ENCODE measurements at places on chromosomes 5 and 9. TPM values are rescaled to one million over a fixed set of nuclear protein-coding genes. Genes with fewer than 3 reads are reported as not detected.

CDH18 gene
- not detected for total RNA-seq

CEL gene
- total RNA-seq: 9.3 TPM

TSSK1B gene
- not detected for total RNA-seq

ROPN1L gene
- total RNA-seq: not detected

IRGM gene
- total RNA-seq: 4.5 TPM

LRRC19 gene
- total RNA-seq: not detected

CYSTM1 gene
- 10.8 TPM for total RNA-seq

RORB gene
- not detected for total RNA-seq

CTXN3 gene
- not detected for total RNA-seq

ANKRD20A1 gene
- 3.1 TPM for total RNA-seq

TMEM215 gene
- total RNA-seq: not detected

LCNL1 gene
- total RNA-seq: not detected

EQTN gene
- total RNA-seq: not detected

DAB2 gene
- total RNA-seq: 0.50 TPM

MYO10 gene
- total RNA-seq: 0.11 TPM
